Caudate nucleus (tissue), 63 donors: ENCODE measurements at places on chromosomes 1 and 21.

DNA sequence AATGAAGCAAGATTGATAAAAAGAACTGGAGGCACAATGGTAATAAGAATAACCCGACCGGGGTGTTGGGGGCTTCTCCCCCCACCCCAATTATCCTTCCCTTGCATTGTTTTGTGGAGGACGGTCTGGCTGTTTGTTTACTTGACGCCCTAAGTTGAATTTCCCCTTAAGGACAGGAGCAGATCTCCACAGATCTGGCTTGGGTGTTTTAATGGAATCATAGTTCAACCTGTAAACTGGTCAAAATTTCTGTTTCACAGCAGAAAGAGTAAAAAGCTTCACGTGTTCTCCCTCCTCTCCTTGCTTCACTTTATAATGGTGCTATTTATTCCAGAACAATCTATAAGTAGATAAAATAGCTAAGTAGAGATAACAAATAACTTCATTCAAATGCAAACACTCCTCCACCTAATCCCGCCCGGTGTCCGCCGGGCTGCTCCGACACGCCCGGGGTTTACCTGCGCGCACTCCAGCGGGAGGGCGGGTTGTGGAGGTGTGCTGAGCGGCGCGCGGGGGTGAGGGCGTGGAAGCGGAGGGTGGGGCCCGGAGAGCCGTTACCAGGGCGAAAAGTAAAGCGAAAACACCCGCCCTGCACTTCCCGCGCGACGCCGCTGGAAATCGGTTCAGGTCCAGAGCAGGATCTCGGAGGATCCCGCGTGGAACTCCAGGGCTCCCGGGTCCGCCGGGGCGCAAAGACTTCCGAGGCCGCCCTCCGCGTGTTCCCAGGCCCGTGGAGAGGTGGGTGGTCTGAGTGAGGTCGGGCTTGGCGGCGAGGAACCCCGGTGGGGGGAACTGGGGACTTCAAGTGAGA, 2.0 kb upstream of the ATF3 start:
- DNase-seq, result no peak

- DNase-seq, result no peak
These were observed 430.5 kb downstream of the MRPL39 start for GRCh38 chr21:25176637-25177412.

- DNase-seq, result no peak
These were observed 4.1 kb upstream of the FCRL2 start for GRCh38 chr1:157781048-157781447.

DNA sequence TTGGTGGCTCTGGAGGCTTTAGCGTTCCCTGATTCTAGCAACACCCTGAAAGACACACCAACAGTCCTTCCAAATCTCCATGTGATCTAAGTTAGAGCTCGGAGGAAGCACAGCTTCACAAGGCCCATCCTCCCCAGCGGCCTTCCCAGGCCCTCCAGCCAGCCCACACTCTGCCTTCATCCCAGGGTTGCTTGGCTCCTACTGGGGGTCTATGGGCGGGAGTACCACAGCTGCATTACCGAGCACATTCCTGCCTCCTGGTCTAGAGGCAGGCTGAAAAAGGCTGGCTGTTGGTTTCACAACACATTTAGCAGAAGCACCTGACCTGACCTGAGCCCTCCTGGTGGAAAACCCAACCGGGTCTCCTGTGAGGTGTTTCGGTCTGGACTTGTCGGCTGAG, 54.7 kb upstream of the TRIM67 start:
- no peak for DNase-seq

- peak; percentile 12 for DNase-seq
These were observed 34.8 kb downstream of the CLCA1 start for GRCh38 chr1:86503406-86504136.

DNA sequence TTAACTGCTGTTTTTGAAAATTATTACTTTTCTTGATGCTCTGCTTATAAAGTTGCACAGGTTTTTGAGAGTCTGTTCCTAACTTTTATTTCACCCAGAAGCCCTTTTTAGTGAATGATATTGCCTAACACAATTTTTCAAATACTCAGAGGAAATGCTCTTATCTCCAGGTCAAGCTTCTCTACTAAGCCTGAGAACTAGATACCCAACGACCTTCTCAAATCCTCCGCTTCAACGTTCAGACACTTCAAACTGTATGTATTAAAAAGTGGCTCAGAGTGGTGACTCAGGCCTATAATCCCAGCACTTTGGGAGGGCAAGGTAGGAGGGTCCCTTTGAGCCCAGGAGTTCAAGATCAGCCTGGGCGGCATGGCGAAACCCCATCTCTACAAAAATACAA, 88.5 kb downstream of the ASH1L start:
- DNase-seq, result no peak

- DNase-seq, result no peak
These were observed 161.6 kb downstream of the GLUL start for GRCh38 chr1:182229921-182230491.

- no peak for DNase-seq
These were observed 104.5 kb downstream of the CENPF start for GRCh38 chr1:214707306-214708087.

DNA sequence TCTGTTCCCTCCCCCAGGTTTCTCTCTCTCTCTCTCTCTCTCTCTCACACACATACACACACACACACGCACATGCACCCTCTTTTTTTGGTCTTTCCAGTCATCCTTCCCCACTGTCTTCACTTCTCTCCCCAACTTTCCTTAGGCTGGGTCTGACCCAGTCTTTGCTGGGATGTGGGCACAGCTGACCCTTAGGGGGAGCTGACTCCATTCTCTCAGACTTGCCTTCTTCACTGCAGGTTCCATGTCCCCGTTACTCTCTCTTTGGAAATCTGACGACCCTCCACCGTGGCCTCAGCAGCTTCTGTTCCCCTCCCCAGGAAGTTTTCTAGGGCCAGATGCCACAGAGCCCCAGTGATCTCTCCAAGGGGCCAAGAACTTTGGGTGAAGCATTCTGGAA, 2.1 kb downstream of the DISP3 start:
- no peak for DNase-seq

DNA sequence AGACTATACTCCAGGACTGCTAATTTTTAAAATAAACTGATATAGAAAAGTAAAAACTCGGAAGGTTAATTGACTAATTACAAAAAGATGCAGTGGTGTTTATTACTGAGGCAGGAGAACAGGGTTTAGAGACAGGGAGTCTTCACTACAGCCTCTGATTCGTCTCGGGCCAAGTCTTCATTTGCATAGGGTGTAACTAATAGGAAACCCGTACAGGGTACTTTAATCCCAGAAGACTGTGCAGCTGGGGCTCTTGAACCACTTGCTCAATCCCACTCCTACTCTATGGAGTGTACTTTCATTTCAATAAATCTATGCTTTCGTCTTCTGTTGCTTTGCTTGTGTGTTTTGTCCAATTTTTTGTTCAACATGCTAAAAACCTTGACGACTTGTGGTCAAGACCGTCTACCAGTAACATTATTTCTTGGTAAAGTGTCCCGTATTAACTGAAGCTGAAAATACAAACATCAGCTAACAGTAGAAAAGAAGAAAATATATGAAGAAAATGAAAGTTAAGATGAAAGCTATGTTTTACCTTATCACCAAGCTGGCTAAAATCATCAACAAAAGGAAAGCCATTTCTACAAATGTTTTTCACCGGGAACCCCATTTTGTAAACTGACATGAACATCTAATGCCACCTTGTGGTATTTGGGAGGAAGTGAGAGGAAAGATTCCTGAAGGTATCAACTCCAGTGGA, 8.0 kb downstream of the SDHB start:
- DNase-seq, result no peak

GRCh38 chr1:219988387-219988786, 57.9 kb downstream of the EPRS1 start:
- DNase-seq, result no peak

DNA sequence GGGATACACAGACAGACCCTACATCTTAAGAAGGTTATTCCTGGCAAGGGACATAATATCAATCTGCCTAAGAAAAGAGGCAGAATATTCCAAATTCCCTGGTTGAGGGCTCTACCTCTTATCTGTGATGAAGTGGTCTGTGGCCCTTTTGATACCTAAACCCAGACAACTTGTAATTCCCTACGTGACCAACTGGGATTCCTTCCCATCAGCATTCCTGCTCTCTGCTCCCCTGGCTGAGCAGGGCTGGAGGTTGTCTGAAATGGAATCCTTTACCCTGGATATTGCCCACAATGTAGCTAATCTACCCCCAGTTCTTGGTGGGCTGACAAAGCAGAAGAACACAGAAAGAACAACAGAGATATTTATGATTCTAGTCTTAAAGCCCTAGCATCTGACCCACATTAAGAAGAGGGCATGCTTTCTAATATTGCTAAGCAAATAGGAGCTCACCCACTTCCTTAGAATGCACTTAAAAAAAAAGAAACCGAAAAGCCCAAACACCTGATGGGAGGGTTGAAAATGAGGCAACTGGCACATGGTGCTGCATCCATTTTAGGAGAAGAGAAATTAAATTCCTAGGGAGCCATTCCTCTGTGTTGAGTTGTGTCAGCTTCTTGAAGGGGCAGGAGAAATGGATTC, 36.8 kb downstream of the GADD45A start:
- no peak for DNase-seq

- DNase-seq, result no peak
These were observed 8.1 kb downstream of the SLC44A3 start for GRCh38 chr1:94828251-94828650.

- no peak for DNase-seq
These were observed 107.2 kb downstream of the KCNK1 start for GRCh38 chr1:233721004-233721595.

- no peak for DNase-seq
These were observed 17.6 kb downstream of the GPR137B start for GRCh38 chr1:236159704-236160539.

GRCh38 chr1:151352021-151352718, 5.1 kb upstream of the RFX5 start:
- DNase-seq, result no peak

GRCh38 chr1:216807696-216808095, 84.5 kb upstream of the ESRRG start:
- no peak for DNase-seq

GRCh38 chr21:35779690-35780570, 280.4 kb downstream of the SETD4 start:
- DNase-seq, result no peak

- peak; percentile 70 for DNase-seq
These were observed at the start of gene RYR2 for GRCh38 chr1:237041795-237042525. Gene RYR2 (plus strand): TSS chr1:237042184. CDS start chr1:237042522, 338 bp downstream.

DNA sequence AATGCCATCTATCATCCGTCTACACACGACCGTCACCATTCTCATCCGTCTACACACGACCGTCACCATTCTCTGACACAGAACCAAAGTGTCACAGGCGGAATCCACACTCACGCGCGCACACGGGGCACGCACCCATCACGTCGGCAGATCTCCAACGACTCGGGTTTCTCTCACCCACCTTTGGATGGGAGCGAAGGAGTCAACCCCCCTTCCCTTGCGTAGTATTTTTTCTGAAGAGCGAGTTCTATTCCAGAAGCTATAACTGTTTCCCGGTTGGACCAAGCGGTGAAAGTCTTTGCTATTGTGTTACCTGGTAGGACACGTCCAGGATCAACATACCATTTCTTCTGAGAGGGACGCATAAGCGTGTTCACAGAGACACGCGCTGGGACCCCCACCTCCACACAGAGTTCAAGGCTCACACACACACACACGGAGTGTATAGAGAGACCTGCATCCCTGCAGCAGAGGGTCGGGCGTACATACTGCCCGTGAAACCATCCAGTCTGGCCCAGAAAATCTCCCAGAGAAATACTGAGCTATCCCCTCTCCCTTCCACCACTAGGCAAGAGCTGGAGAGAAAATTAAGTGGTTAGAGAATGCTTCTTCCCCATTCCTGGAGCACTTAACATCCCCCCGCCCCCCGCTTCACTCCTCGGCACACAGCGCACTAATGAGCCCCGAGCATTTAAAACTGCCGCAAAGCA, 741 bp downstream of the DUSP10 start:
- DNase-seq, result no peak

DNA sequence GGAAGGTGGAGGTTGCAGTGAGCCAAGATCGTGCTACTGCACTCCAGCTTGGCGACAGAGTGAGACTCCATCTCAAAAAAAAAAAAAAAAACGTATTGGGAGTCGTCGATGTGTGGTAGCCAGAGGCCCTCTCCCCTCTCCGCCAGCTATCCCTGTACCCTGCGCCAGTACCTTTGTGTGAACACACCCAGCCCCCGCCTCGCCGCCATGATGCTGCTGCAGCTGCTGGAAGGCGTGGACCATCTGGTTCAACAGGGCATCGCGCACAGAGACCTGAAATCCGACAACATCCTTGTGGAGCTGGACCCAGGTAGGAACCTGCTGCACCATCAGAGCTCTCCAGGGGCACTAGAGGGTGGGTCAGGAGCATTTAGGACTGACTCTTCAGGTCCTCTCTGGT, 12.2 kb downstream of the PINK1 start:
- DNase-seq, result no peak

GRCh38 chr1:229015806-229016205, 255.1 kb upstream of the RAB4A start:
- no peak for DNase-seq

DNA sequence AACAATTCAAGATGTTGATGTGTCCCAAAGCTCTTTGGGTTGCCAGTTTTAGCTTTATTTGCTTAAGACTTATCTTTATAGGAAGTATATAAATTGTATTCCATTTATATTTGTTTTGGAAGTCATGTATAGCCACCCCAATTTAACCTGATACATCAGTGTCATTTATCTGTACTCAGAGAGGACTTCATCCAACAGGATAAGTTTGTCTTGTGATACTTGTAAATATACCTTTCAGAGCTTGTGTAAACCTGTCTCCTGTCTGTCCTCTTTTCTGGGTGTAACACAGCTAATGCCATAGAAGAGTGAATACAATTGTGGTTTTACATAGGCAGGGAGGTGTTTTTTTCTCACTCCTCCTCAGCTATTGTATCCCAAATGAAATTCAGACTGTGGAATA, 10.4 kb downstream of the PTGFR start:
- no peak for DNase-seq

- no peak for DNase-seq
These were observed 970.6 kb downstream of the NCAM2 start for GRCh38 chr21:21968810-21969209.

DNA sequence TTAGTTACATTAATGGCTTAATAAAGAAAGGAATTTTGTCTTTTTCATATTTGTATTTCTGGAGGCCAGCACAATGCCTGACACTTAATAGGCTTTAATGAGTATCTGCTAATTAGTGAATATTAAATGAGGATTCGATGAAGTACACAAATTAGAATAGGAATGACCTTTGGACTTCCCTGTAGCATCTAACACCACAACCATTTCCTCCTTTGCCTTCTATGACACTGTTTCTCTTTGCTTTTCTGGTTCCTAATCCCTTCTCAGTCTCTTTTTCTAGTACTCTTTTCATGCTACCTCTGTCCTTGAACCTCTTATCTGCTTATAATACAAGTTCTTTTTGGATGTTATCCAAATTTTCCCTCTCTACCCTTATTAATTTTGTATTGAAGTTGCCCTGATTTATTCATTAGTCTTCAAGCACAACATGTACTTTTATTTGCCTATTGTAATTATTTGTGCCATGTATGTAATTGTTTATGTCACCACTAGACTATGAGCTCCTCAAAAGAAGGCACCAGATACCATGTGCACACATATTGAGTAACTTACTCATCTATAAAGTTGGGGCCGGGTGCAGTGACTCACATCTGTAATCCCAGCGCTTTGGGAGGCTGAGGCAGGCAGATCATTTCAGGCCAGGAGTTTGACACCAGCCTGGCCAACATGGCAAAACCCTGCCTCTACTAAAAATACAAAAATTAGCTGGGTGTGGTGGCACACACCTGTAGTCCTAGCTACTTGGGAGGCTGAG, 23.8 kb downstream of the RPS27 start:
- no peak for DNase-seq

GRCh38 chr21:41615613-41616012, 107.7 kb upstream of the TMPRSS2 start:
- no peak for DNase-seq

GRCh38 chr1:60126723-60127122, 53.2 kb upstream of the C1orf87 start:
- no peak for DNase-seq

GRCh38 chr1:17335821-17336710, 28.1 kb downstream of the PADI4 start:
- peak; percentile 32 for DNase-seq
